Activated CD4-positive, alpha-beta T cell treated with anti-CD3 and anti-CD28 coated beads for 24 hours (primary cell): ENCODE measurements at places on chromosomes 7 and 10.

DNA sequence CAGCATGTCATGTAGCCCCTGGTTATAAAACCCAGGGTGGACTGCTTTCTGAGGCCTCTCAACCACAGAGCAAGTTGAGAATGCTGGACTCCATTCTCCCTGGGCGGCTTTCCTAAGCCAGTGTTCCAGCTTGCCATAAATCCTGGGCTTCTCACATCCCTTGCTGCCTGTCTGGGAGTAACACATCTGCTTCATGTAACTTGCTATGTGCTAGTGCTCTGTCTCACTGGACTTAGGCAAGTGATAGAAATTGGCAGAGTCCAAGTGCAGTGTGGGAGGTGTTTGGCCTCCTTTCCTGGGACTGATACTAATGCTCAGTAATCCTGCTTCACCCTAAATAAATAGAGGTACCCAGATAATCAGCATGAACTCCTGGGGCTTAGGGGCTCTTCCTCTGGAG, 277.1 kb upstream of the POM121L12 start:
- DNase-seq: no peak

GRCh38 chr7:30142710-30143109, 7.9 kb downstream of the MTURN start:
- DNase-seq: no peak

DNA sequence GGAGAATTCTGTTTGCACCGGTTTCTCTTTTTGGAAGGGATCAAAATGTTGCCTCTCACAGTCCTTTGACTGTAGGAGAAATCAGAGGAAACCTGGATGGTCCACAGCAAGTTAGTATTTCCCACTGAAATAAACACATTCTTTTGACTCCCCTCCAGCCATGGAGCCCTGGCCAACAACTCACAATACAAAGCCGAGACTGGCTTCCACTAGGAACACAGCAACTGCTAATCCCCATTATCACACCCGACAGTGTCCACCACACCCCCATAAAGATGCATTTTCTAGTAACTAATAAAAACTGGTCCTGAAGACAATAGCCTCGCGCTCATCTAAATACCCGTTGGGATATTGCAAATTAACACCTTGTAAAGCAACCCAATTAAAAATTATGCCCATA, 798 bp upstream of the MACROH2A2 start:
- no peak for DNase-seq

DNA sequence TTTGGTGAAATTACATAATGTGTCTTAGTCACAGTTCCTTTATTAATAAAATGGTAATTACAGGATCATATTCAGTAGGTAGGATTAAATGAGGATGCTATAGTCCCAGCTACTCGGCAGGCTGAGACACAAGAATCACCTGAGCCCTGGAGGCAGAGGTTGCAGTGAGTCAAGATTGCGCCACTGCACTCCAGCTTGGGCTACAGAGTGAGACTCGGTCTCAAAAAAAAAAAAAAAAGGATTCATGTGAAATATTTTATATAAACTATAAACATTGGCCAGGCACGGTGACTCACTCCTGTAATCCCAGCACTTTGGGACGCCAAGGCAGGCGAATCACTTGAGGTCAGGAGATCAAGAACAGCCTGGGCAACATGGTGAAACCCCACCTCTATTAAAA, 197.9 kb downstream of the IMMP2L start:
- no peak for DNase-seq
